ENCODE measurements at places on chromosomes 1 and 21. TPM values are rescaled to one million over a fixed set of nuclear protein-coding genes. Genes with fewer than 3 reads are reported as not detected.

- no peak for DNase-seq
Measured at GRCh38 chr1:4584449-4584848, 70.0 kb upstream of the AJAP1 start.

DNA sequence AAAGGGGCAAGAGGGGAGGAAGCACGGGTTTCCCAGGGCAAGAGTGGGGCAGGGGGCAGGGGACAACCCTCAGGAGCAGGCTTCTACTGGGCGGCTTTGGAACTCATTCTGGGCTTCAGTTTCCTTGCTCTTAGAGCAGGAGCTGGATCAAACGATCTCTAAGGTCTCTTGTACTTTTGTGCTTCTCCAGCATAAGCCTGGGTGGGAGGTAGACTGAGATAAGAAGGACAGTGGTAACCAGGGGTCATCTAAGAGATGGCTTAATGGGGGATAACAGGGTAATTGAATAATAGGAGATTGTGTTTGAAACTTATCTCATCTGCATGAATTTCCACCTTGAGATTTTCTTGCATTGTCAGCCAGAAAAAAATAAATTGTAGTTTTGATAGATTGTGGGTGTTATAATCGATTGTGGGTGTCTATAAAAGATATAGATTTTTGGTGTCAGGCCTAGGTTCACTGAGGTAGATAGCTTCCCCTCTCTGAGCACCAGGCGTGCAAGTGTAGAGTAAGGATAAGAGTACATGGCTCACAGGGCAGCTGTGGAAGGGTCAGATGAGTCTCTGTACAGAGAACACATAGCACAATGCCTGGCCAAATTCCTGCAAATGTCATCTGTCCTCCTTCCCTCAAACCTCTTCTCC is 68.0 kb downstream of the CD58 start:
- DNase-seq = no peak

- DNase-seq = no peak
Measured at GRCh38 chr21:25507522-25507921, 99.8 kb downstream of the MRPL39 start.

- DNase-seq = no peak
Measured at GRCh38 chr21:42883921-42884320, 4.6 kb upstream of the WDR4 start.

MROH7 gene
- total RNA-seq = 0.42 TPM

All from mammary epithelial cell (primary cell).